Osteoblast (primary cell): ENCODE measurements at places on chromosomes 3 and 15. TPM values are rescaled to one million over a fixed set of nuclear protein-coding genes. Genes with fewer than 3 reads are reported as not detected.

Gene CPN2
- under 0.01 and 0.29 TPM in 2 replicates for total RNA-seq

Gene COL6A6
- under 0.01 TPM in 2 replicates for total RNA-seq

Gene RTP1
- not detected in 2 replicates for total RNA-seq

Gene PBRM1
- total RNA-seq: 96.1 and 100 TPM in 2 replicates

Gene A4GNT
- total RNA-seq: not detected in 2 replicates

Gene MED12L
- total RNA-seq: 0.59 and 2.2 TPM in 2 replicates

Gene IQCF5
- total RNA-seq: not detected in 2 replicates

Gene NCKIPSD
- 17.1 and 17.7 TPM in 2 replicates for total RNA-seq

Gene CRELD1
- 7.6 and 10.3 TPM in 2 replicates for total RNA-seq
